Activated B cell treated with CpG ODN at 0.5 μM for 24 hours (primary cell): ENCODE measurements at places on chromosomes 16 and 17. TPM values are rescaled to one million over a fixed set of nuclear protein-coding genes. Genes with fewer than 3 reads are reported as not detected.

- no peak for DNase-seq
- no peak overlapping the region for H3K27ac ChIP-seq
- no peak overlapping the region for H3K4me3 ChIP-seq
- H3K27me3 ChIP-seq, result peaks cover under 1% of the 10 kb centered on the region
- no peaks in the 10 kb centered on the region for H3K36me3 ChIP-seq
Measured at GRCh38 chr17:33572615-33573014, 279.5 kb upstream of the ASIC2 start.

The DPEP2 gene
- 10.5 and 13.8 TPM in 2 replicates for total RNA-seq

DNA sequence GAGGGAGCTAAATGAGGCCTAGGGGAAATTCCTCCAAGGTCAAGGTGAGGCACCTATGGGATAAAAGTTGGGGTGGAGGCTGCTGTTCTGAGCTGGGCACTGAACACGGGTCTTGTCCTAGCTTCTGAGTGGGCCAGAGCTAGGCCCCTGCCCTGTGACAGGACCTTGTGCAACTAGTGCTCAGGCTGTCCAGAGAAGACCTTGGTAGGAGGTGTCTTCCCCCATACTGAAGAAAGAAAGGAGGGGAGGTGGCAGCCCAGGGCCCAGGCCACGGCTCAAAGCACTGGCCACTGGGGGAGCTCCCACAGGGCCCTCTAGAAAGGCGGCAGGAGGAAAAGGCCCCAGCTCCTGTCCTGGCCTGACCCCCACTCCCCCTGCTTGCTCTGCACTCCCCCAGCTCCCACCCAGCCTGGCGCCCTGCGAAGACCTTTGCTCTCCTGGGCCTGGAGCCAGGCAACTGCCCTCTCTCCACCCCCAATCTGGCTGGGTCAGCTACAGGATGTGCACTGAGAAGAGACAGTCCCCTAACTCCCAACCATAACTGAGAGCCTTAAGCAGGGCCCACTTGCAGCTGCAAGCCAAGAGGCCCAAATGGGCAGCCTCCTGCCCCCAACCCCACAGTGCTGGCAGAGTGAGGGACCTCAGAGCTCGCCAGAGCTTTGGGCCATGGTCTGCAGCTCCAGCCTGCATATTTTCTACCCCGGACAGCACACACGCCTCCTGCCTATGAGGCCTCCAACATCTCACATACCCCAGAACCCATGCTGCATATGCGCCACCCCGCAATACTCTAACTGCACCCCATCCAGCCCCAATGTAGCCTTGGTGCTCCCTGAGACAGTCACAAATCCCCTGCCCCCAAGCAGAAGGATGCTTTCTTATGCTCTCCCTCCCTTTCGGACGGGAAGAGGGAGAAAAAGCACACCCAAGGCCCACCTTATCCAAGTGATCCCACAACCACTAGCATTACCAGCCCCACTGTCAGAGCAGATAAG is 15.3 kb downstream of the HSD11B2 start:
- no peak overlapping the region for H3K4me3 ChIP-seq
- no peak for DNase-seq
- no peaks in the 10 kb centered on the region for H3K4me1 ChIP-seq

GRCh38 chr17:29255926-29256522 is 9.4 kb downstream of the CRYBA1 start:
- H3K36me3 ChIP-seq, result peaks cover 53% of the 10 kb centered on the region
- no peaks in the 10 kb centered on the region for H3K27me3 ChIP-seq
- H3K27ac ChIP-seq, result no peak overlapping the region
- H3K4me3 ChIP-seq, result no peak overlapping the region
- H3K4me1 ChIP-seq, result peaks cover 10% of the 10 kb centered on the region

GRCh38 chr16:27935076-27935475 is 128.4 kb downstream of the GSG1L start:
- H3K27ac ChIP-seq, result no peak overlapping the region
- no peak for DNase-seq
- no peaks in the 10 kb centered on the region for H3K4me1 ChIP-seq
- no peaks in the 10 kb centered on the region for H3K36me3 ChIP-seq
- no peak overlapping the region for H3K4me3 ChIP-seq
- peaks cover 11% of the 10 kb centered on the region for H3K27me3 ChIP-seq

The VAT1L gene
- total RNA-seq, result not detected in 2 replicates

GRCh38 chr16:65224471-65224870 is 102.6 kb upstream of the CDH11 start:
- no peaks in the 10 kb centered on the region for H3K27me3 ChIP-seq
- H3K4me1 ChIP-seq, result no peaks in the 10 kb centered on the region
- H3K36me3 ChIP-seq, result no peaks in the 10 kb centered on the region
- no peak for DNase-seq

- no peak for DNase-seq
- peaks cover 9% of the 10 kb centered on the region for H3K4me1 ChIP-seq
- peaks cover 48% of the 10 kb centered on the region for H3K36me3 ChIP-seq
- H3K27ac ChIP-seq, result peak overlapping the region; percentile 50
Measured at GRCh38 chr17:5344914-5345313, 62.8 kb downstream of the RABEP1 start.

- no peak for DNase-seq
- no peak overlapping the region for H3K27ac ChIP-seq
- H3K36me3 ChIP-seq, result no peaks in the 10 kb centered on the region
Measured at GRCh38 chr17:979212-979538, 401 bp downstream of the NXN start.

DNA sequence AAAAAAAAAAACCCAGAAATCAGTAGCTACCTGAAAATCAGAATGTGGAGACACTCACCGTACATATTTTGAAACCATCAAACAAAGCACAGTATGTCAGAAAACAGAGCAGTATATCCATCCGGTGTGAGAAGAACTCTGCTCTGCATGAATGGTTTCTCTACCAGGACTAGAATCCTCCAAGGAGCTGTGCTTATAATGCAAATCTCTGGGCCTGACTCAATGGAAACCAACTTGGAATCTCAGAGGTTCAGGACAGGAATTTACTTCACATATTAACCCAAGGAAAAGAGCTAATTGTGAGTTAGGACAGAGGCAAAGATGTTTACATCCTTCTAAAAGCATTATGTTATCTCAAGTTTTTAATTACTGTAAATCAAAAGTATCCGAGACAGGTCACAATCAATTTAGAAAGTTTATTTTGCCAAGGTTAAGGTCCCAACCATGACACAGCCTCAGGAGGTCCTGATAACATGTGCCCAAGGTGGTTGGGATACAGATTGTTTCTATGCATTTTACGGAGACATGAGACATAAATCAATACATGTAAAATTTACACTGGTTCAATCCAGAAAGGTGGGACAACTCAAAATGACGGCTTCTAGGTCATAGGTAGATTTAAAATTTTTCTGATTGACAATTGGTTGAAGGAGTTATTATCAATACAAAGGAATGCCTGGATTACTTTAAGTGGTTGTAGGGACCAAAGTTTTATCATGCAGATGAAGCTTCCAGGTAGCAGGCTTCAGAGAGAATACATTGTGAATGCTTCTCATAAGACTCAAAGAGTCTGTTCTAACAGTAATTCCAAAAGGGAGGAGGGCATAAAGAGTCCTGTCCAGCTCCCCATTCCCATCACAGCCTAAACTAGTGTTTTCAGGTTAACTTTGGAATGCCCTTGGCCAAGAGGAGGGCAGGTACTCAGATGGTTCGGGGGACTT is 164.1 kb downstream of the CDH8 start:
- no peaks in the 10 kb centered on the region for H3K4me1 ChIP-seq
- H3K36me3 ChIP-seq, result no peaks in the 10 kb centered on the region
- H3K27me3 ChIP-seq, result no peaks in the 10 kb centered on the region

The EVPLL gene
- not detected in 2 replicates for total RNA-seq

DNA sequence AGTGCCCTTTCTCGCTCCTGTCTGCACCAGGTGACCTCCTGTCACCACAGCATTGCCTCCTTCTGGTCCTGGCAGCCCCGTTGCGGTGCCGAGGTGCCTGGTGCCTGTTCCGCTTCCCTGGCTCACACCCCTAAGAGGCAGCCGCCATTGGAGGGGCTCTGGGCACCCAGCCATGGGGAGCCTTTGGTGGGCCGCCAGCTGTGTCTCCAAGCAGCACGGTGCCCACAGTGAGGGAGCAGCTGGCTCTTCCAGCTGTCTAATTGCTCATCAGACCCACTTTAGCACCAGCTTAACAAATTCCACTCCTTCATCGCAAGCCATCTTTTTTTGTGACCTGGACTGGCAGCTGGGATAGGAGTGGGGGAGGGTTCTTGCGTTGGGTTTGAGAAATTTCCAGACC is 276.1 kb downstream of the SNX29 start:
- H3K4me1 ChIP-seq, result peaks cover 27% of the 10 kb centered on the region
- DNase-seq, result no peak
- H3K4me3 ChIP-seq, result no peak overlapping the region
- no peak overlapping the region for H3K27ac ChIP-seq
- H3K27me3 ChIP-seq, result no peaks in the 10 kb centered on the region

The KRTAP2-1 gene
- total RNA-seq, result not detected in 2 replicates

The MMP2 gene
- not detected in 2 replicates for total RNA-seq

- no peak for DNase-seq
- peaks cover 5% of the 10 kb centered on the region for H3K4me1 ChIP-seq
- H3K4me3 ChIP-seq, result no peak overlapping the region
- H3K36me3 ChIP-seq, result no peaks in the 10 kb centered on the region
- H3K27me3 ChIP-seq, result no peaks in the 10 kb centered on the region
Measured at GRCh38 chr17:67686241-67686640, 31.5 kb upstream of the NOL11 start.

DNA sequence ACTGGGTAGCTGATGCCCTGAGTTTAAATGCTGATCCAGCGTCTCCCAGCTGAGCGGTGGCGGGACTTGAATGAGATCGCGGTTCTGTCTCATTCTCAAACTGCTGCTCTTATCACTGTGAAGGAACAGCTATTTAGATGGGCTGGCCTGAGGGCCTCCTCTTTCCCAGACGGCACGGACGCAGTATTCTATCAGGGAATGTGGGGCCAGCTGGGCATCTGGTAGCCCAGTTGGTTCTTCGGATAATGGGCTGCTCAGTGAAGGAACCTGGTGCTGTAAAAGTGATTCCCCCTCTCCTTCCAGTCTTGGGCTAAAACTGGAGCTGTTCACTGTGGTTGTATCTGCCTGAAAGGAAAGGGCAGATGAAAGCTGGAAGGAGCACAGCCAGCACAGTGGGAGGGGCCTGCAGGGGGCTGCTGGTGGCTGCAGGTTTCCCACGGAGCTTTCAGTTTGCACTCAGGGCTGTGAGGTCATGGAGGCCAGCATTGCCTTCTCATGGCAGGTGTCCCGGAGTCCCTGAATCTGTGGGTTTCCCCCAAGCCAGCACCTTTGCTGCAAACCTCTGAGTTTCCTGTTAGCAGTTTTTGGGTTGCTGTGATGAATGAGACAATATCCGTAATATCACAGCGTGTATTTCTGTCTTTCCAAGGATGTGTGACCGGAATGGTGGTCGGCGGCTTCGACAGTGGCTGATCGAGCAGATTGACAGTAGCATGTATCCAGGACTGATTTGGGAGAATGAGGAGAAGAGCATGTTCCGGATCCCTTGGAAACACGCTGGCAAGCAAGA is 3.6 kb downstream of the IRF8 start:
- H3K4me1 ChIP-seq, result peaks cover 85% of the 10 kb centered on the region
- H3K27ac ChIP-seq, result peak overlapping the region; percentile 95
- no peaks in the 10 kb centered on the region for H3K27me3 ChIP-seq
- DNase-seq, result peak; percentile 66

DNA sequence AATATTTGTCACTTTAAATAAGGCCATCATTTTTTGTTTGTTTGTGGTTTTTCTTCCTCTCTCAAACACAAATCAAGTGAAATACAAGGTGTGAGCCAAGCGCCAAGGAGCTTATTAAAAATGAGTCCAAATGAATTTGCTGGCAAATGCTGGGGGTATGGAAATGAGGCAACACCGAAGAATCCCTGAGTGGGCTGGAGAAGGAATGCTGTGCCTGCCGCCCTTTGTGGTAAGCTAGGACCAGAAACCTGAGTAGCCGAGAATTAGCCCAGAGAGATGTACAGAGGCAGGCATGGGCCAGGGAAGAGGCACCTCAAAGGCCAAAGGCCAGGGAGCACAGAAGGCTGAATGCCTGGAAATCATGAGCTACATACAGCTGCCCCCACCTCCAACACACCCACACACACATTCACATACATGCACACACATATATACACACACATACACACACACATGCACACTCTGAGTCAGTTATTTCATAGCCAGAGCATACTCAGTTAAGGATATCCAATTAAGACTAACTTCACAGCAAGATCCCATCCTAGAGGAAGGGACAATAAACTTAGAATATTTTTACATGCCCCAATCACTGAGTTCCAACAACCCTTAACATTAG is 266.1 kb upstream of the DYNLRB2 start:
- no peak overlapping the region for H3K4me3 ChIP-seq
- peaks cover 9% of the 10 kb centered on the region for H3K27me3 ChIP-seq
- no peak for DNase-seq
- H3K27ac ChIP-seq, result no peak overlapping the region

- H3K27me3 ChIP-seq, result no peaks in the 10 kb centered on the region
- H3K4me3 ChIP-seq, result no peak overlapping the region
- peaks cover 73% of the 10 kb centered on the region for H3K36me3 ChIP-seq
- DNase-seq, result no peak
- no peaks in the 10 kb centered on the region for H3K4me1 ChIP-seq
Measured at GRCh38 chr17:80312621-80313135, 52.0 kb downstream of the RNF213 start.

The MT1M gene
- not detected in 2 replicates for total RNA-seq

The FAM171A2 gene
- total RNA-seq, result 0.49 and 0.75 TPM in 2 replicates

The CD300LB gene
- total RNA-seq, result not detected in 2 replicates

DNA sequence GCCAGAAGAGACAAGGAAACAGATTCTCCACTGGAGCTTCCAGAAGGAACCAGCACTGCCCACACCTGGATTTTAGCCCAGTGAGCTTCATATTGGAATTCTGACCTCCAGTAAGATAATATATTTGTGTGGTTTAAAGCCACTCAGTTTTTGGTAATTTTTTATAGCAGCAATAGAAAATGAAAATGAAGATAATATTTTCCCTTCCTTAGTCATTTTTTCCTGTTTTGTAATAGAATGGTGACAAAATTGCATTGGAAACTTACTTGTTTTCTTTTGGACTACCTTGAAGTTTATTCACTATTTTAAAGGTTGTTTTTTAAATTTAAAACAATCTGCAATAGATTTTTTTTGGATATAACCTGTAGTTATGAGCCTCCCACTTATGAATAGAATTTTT is 29.8 kb upstream of the IRF8 start:
- peaks cover 74% of the 10 kb centered on the region for H3K4me1 ChIP-seq
- H3K27me3 ChIP-seq, result no peaks in the 10 kb centered on the region
- peak overlapping the region; percentile 64 for H3K4me3 ChIP-seq
- no peak for DNase-seq
- H3K27ac ChIP-seq, result peak overlapping the region; percentile 90

GRCh38 chr17:41029633-41030245 is at the start of gene KRTAP1-4:
KRTAP1-4 (minus strand) TSS chr17:41030195; CDS start chr17:41030078, 117 bp downstream.
- no peak within 1 kb of the TSS for H3K4me3 ChIP-seq
- H3K4me1 ChIP-seq, result no peaks in the 10 kb centered on the region
- no peak within 1 kb of the TSS for H3K27ac ChIP-seq

DNA sequence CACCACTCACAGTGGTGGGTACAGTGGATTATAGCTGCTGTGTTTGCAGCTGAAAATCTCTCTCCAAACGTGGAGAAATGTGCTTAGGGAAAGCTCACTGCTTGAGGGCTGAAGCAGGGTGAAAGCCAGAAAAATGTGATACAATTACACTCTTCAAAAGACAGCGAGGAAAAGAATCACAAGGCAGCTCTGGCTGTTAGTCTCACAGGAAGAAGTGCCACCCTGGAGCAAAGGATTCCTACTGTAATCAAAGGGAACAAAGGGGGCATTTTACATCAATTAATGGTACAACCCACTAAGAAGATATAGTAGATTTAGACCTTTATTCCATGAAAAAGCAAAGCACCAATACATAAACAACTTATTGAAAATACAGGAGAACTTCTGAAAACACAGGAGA is 48.1 kb upstream of the IRX5 start:
- no peaks in the 10 kb centered on the region for H3K36me3 ChIP-seq
- DNase-seq, result no peak
- H3K27me3 ChIP-seq, result peaks cover 5% of the 10 kb centered on the region
- H3K27ac ChIP-seq, result no peak overlapping the region
- no peaks in the 10 kb centered on the region for H3K4me1 ChIP-seq
- H3K4me3 ChIP-seq, result no peak overlapping the region

The CCL3 gene
- 74.4 and 74.5 TPM in 2 replicates for total RNA-seq
